ENCODE measurements at places on chromosomes 5 and 9. TPM values are rescaled to one million over a fixed set of nuclear protein-coding genes. Genes with fewer than 3 reads are reported as not detected.
A peak's percentile ranks its signal among the peaks of the same experiment; 100 is the strongest.

DNA sequence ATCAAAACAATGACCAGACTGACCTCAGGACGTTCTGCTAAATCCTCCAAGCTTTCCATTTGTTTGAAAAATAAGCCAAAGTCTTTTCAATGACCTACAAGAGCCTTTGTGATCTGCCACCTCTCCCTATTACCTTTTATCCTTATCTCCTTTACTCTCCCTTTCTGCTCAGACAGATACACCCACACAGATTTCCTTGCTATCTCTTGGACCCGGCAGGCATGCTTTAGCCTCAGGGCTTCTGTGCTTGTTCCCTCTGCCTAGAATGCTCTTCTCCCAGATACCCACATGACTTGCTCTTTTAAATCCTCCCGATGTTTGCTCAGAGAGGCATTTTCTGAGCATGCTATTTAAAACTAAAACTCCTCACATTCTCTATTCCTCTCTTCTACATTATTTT lies 8.9 kb upstream of the ELOVL7 start:
- H3K27ac ChIP-seq, result no peak overlapping the region
- H3K27me3 ChIP-seq, result no peaks in the 10 kb centered on the region
- H3K4me3 ChIP-seq, result no peak overlapping the region
- no peaks in the 10 kb centered on the region for H3K36me3 ChIP-seq
- no peaks in the 10 kb centered on the region for H3K4me1 ChIP-seq
- DNase-seq, result no peak

DNA sequence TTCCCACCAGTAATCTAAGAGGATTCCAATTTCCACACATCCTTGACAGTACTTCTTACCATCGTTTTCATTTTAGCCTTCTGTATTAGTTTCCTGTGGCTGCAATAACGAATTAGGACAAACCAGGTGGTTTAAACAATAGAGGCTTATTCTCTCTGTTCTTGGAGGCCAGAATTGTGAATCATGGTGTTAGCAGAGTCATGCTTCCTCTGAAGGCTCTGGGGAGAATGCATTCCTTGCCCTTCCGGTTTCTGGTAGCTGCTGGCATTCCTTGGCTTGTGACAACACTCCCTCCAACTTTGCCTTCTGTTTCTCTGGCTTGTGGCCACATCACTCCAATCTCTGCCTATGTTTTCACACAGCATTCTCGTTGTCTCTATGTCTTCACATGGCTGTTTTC lies 23.5 kb downstream of the RIGI start:
- H3K4me1 ChIP-seq, result no peaks in the 10 kb centered on the region
- H3K4me3 ChIP-seq, result no peak overlapping the region
- no peaks in the 10 kb centered on the region for H3K27me3 ChIP-seq
- DNase-seq, result no peak
- no peaks in the 10 kb centered on the region for H3K36me3 ChIP-seq
- H3K27ac ChIP-seq, result no peak overlapping the region

Gene SLC34A3
- total RNA-seq, result not detected

GRCh38 chr9:126809068-126809467 lies 4.2 kb downstream of the ZBTB43 start:
- H3K36me3 ChIP-seq, result peaks cover 47% of the 10 kb centered on the region
- H3K4me1 ChIP-seq, result peaks cover 65% of the 10 kb centered on the region
- no peak for DNase-seq
- no peak overlapping the region for H3K27ac ChIP-seq
- H3K27me3 ChIP-seq, result no peaks in the 10 kb centered on the region
- no peak overlapping the region for H3K4me3 ChIP-seq

Gene DELE1
- total RNA-seq, result 97.0 TPM

DNA sequence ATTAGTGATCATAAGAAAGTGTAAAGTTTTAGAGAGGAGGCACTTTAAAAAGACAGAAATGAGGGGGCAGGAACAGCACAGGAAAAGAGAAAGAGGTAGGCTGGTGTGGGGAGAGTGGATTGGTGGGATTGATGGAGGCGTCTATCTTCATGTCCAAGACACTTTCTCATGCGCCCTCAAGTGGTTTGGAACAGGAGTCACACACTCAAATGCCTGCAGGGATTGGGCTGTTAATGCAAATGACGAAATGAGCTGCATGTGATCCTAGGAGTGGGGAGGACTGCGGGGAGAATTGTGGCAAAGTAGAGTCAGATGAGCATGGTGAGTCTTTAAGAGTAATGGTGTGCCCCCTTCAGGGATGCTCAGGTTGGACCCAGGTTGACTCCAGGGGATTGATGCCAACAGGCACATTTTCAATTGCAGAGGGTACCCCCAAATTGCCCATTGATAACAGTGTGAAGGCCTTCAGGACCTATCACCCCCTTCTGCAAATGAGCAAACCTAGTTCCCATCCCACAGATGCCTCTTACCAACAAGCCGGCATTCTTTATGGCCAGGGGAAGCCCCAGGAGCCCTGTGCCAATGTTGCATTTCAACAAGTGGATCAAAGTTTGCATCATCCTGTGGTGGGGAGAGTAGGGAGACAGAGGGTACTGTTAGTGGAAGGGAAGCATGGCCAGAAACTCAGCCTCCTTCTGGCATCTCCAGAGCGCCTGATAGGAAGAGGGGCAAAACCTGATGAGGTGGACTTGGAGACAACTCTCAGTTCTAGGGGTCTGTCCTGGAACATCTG lies 5.3 kb downstream of the SLC36A3 start:
- no peak overlapping the region for H3K4me3 ChIP-seq
- H3K27ac ChIP-seq, result no peak overlapping the region
- no peaks in the 10 kb centered on the region for H3K36me3 ChIP-seq
- H3K4me1 ChIP-seq, result no peaks in the 10 kb centered on the region
- peaks cover 9% of the 10 kb centered on the region for H3K27me3 ChIP-seq

GRCh38 chr5:79699763-79700400 lies 10.2 kb downstream of the CMYA5 start:
- no peaks in the 10 kb centered on the region for H3K27me3 ChIP-seq
- peak overlapping the region; percentile 99 for H3K27ac ChIP-seq
- DNase-seq, result no peak

- no peaks in the 10 kb centered on the region for H3K4me1 ChIP-seq
- no peaks in the 10 kb centered on the region for H3K36me3 ChIP-seq
- no peaks in the 10 kb centered on the region for H3K27me3 ChIP-seq
Measured at GRCh38 chr5:37814699-37815098, 25.1 kb downstream of the GDNF start.

GRCh38 chr5:147534172-147534951 lies 24.5 kb upstream of the DPYSL3 start:
- H3K4me3 ChIP-seq, result no peak overlapping the region
- H3K27me3 ChIP-seq, result peaks cover 5% of the 10 kb centered on the region
- DNase-seq, result no peak
- H3K36me3 ChIP-seq, result no peaks in the 10 kb centered on the region

DNA sequence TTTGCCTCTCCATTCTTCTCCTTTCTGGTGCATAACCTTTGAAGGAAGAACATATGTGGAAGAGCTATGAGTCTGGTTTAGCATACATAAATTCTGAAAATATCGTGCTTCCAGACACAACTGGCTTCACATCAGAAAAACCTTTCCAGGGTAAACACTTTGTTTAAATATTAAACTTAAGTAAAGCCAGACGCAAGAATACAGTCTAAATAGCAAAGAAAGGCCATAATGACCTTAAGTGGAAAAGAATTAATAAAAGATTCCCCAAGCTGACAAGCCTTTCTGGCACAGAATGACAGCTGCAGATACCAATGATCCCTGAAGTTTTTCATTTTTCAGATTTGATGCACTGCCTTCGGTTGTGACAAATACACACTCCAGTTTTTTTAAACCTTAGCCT lies 13.5 kb upstream of the TSSK1B start:
- no peaks in the 10 kb centered on the region for H3K27me3 ChIP-seq
- no peaks in the 10 kb centered on the region for H3K36me3 ChIP-seq
- no peak for DNase-seq
- H3K27ac ChIP-seq, result no peak overlapping the region

Gene GNAQ
- total RNA-seq, result 15.4 TPM

- H3K4me3 ChIP-seq, result no peak overlapping the region
- H3K27me3 ChIP-seq, result no peaks in the 10 kb centered on the region
- no peak for DNase-seq
- no peaks in the 10 kb centered on the region for H3K4me1 ChIP-seq
Measured at GRCh38 chr9:84621811-84622210, 47.7 kb upstream of the NTRK2 start.
